ENCODE measurements at places on chromosomes 7 and 10. TPM values are rescaled to one million over a fixed set of nuclear protein-coding genes. Genes with fewer than 3 reads are reported as not detected.

GRCh38 chr10:63260860-63261251 lies 127.7 kb downstream of the NRBF2 start:
- DNase-seq: no peak

DNA sequence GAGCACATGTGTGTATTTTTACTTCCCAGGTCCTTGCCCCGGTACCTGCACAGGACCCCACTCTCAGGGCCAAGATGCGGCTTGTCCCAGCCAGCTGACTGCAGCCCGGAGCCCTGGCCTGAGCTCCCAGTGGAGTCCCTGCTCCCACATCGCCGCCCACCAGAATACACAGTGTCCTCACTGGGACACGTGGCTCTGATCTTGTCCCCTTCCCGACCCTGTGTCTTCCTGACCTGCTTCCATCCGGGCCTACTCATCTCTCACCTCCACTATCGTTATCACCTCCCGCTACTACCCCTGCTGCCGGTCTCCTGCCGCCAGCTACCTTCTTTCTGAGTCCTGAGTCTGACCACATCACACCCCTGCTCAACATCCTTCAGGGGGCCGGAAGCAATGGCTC lies 146.3 kb upstream of the CHST15 start:
- no peak for DNase-seq

DNA sequence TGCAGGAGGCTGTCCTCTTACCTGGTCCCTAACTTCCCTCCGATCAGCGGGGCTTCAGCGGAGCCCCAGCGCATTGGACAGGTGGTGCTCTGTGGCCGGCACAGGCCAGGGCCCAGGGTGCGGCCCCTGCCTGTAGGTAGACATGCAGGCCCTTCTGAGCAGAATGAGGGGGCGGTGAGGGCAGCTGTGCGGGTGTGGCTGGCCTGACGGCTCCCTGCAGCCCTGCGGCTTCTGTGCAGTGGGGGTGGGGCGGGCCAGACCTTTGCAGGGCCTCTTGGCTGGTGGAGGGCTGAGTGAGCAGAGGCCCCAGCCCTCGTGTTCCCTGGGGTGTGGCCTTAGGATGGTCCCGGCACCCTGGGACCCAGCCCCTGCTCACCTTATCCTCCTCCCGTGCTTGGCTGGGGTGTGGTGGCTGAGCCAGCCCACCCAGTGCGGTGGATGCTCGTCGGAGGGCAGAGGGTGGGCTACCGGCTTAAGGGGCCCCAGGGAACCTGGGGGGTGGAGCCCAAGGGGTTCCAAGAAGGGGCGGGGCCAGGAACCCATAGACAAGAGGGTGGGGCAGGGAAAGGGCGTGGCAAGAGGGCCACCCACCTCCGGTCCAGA lies 175.2 kb upstream of the TNRC18 start:
- no peak for DNase-seq

DNA sequence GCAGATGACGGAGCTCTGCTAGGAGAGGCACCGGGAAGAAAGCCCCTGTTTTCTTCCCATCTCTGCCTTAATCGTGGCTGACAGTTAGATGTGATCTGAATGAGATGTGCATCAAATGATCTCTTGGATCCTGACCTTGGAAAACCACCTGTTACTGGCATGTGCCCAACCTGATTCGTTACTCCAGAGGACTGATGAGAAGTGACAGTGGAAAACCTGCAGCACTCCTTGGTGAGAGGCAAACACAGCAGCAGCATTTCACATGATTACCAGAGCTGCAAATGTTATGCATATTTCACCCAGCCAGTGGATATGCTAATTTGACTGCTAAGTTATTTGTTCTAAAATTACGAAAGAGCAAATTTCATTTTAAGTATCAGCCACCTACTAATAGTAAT lies 95.3 kb downstream of the PTPRN2 start:
- DNase-seq: no peak

DNA sequence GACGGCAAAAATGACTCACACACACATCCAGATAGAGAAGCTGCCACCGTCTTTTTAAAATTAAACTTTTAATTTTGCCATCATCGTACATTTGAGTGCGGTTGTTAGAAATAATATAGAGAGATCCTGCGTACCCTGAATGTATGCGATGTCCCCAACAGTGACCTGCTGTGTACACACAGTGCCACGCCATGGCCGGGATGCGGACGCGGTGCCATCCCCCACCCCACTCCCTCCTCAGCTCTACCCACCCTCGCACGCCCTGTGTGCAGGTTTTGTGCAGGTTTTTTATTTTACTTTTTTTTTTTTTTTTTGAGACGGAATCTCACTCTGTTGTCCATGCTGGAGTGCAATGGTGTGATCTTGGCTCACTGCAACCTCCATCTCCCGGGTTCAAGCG lies 58.7 kb upstream of the PDGFA start:
- DNase-seq: no peak

- DNase-seq: no peak
These were observed 5.3 kb upstream of the REPIN1 start for GRCh38 chr7:150363370-150363769.

- DNase-seq: no peak
These were observed 16.2 kb downstream of the AGK start for GRCh38 chr7:141567432-141567831.

GRCh38 chr10:116418389-116418788 lies 9.3 kb upstream of the PNLIPRP3 start:
- DNase-seq: no peak

DNA sequence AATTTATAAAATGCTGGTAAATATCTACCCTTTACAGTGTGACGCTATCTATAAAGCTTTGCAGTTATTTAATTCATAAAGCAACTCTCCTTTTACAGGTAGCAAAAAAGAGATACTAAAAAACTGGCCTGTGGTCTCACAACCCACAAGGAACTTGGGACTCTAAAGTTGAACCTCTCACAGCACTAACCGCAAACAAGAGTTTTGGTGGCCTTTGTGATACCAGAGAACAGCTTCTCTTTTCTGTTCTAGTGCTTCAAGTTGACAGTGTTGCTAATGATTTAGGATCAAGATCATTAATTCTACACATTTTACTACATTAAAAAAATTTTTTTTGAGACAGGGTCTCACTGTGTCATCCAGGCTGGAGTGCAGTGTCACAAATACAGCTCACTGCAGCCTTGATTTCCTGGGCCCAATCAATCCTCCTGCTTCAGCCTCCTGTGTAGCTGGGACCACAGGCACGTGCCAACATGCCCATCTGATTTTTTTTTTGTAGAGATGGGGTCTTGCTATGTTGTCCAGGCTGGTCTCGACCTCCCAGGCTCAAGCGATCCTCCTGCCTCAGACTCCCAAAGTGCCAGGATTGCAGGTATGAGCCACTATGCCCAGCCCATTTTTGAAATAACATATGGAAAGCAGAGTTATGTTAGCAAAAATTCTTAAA lies 56.0 kb upstream of the ST8SIA6 start:
- DNase-seq: no peak

GRCh38 chr10:49329146-49329505 lies 30.2 kb downstream of the C10orf71 start:
- no peak for DNase-seq

GRCh38 chr7:401495-401894 lies 111.5 kb downstream of the FOXL3 start:
- peak; percentile 58 for DNase-seq

DNA sequence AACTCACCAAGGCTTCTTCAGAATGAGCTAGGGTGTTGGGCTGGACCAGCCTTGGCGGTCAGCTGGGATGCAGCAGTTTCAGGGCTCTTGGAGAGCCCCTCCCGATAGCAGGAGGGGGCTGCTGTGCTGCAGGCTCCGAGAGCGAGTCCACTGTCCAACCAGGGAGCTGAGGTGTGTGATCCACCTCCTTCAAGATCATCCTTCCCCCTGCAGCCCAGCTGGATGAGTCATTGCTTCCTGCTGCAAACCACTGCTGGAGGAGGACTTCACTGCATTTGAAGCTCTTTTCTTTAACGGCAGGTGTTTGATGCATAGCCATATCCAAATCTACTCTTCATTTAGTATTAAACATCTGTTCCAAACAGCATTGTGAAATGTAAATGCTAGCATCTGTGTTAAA lies 54.2 kb upstream of the EBF3 start:
- DNase-seq: no peak

GRCh38 chr10:19767876-19768275 lies 48.4 kb upstream of the PLXDC2 start:
- no peak for DNase-seq

GRCh38 chr7:41046221-41046761 lies 656.6 kb downstream of the INHBA start:
- no peak for DNase-seq

- DNase-seq: no peak
These were observed 70.5 kb downstream of the SDK1 start for GRCh38 chr7:3371601-3372000.

DNA sequence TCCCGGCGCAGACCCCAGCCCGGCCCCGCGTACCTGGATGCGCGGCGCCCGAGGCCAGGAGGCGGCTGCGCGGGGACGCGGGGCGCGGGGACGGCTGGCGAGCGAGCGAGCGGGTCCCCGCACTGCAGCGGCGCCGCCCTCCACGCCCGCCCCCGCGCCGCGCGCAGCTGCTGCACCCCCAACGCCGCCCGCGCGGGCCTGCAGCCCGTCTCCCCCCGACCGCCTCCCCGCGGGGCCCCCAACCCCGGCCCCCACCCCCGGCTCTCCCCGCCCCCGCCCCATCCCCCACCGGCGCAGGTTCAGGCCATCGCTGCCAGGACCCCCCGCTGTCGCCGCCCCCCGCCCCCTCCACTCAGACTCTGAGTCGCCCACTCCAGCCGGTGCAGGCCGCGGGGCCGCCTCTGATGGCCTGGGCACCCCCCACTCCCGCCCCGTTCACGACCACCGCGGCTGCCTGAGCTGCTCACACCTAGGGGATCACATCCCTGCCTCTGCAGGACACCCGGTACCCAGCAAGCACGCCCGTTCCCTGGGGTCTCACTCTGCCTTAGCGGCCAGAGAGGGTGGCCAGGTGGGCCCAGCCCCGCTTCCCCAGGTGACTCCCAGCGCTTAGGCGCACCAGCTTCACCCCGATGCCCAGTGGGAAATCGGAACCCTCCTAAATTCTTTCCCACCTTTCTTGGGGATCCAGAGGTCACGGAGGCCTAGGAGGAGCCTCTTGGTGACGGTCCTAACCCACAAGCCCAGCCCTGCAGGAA lies 13.9 kb upstream of the DNAAF5 start:
- peak; percentile 71 for DNase-seq

- no peak for DNase-seq
These were observed 3.2 kb upstream of the EGR2 start for GRCh38 chr10:62819141-62819920.

DNA sequence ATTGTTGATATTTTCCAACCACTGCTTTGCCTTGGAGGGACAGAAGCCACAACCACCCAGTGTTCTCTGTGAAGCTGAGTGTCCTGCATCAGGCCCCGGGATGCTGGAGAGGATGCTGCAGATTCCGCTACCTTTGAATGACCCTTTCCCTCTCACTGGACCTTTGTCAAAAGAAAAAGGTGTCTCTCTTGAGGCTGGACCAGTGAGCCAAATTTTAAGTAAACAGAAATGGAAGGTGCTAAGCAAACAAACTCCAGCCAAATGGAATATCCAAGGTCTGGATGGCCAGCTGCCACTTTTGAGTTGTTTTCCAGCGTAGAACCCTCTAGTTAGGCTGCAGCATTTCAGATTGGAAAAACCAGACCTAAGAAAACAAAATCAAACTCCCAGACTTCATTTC lies 145.5 kb downstream of the TRIL start:
- DNase-seq: no peak

DNA sequence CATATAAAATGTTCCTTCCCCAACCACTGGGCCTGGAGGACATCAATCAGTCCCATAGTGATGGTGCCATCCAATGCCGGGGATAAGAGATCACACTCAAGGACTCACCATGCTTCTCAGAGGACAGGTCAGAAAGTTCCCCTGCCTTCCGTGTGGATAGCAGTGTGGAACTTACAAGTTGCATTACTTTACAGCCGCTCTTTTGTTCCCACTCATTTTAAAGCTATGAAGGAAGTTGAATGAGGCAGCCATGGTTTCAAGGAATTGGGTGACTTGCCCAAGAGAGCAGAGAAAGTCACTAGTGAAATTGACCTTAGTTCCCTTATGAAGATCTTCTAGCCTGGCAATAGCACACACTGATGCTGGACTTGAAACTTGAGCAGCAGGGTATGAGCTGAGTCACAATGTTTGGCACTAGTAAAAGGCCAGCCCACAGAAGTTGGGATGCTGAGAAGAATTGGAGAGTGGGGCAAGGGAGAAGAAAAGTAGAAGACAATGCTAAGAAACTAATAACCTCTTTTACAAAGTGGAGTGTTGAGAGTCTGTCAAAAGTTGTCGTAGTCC lies 78.7 kb downstream of the CXCL12 start:
- no peak for DNase-seq

GRCh38 chr10:114458955-114459354 lies 54.7 kb upstream of the AFAP1L2 start:
- peak; percentile 84 for DNase-seq

DNA sequence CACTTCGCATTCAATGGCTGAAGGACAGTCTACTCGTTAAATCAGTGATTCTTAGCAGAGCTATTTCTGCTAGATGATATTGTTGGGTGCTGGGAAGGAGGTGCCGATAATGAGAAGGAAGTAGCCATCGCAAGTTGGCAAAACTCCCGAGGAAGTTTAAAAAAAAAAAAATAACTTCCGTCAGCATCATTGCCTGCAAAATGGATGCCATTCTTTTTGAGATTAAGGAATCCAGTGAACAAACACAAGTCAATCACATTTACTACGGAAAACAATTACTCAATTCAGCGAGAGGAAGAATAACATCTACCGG lies 74.4 kb upstream of the SFMBT2 start:
- no peak for DNase-seq

- no peak for DNase-seq
These were observed 150.5 kb upstream of the VKORC1L1 start for GRCh38 chr7:65722361-65722792.

FRAT1 gene
- total RNA-seq: 2.1 TPM

CCDC126 gene
- 11.3 TPM for total RNA-seq

ADCYAP1R1 gene
- total RNA-seq: 4.3 TPM

KIF20B gene
- 7.7 TPM for total RNA-seq

LIPM gene
- total RNA-seq: not detected

ZNF655 gene
- 55.2 TPM for total RNA-seq

CFTR gene
- not detected for total RNA-seq

MKX gene
- 27.0 TPM for total RNA-seq

GPER1 gene
- total RNA-seq: 6.6 TPM

PRSS37 gene
- not detected for total RNA-seq

ADIRF gene
- 188 TPM for total RNA-seq

ITPRID1 gene
- not detected for total RNA-seq

RSPH10B gene
- not detected for total RNA-seq

ATG9B gene
- not detected for total RNA-seq
